ENCODE measurements at places on chromosomes 12 and 14. TPM values are rescaled to one million over a fixed set of nuclear protein-coding genes. Genes with fewer than 3 reads are reported as not detected.
A peak's percentile ranks its signal among the peaks of the same experiment; 100 is the strongest.

DNA sequence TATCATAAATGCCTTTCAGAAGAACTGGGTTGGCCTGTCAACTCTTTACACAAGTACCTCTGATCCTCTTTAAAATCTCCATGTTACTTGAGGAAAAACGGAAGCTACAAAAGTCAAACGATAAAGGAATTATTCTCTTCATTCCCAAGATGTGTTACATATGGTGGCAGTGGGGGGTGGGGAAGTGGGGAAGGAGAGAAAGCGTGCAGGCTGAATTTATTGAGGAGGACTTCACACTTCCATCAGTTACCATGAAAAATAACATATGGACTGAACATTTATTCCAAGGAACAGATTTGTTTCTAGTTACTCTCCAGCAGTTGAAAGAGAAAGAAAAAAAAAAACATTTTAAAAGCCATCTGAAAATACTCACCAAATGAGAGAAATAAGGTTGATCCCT is 474.4 kb upstream of the DCN start:
- no peak for DNase-seq

Gene FSCB
- total RNA-seq = not detected

DNA sequence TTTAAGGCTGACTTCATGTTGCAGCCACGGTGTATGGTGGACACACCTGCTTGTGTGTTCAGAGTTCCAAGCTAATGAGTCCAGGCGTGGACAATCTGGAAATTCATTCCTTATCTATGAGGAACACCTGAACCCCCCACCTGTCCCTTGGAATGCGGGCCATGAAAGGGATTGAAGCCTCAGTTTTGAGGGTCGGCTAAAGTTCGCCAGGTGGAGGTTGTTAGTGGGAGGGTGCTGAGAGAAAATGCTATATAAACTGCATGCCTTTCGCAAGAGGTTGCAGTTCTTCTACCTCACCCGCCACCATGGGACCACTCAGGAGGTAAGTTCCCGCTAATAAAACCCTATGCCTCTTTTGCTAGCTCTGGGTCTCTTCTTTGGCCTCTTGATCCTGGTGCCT is 348.0 kb downstream of the BCL11B start:
- no peak for DNase-seq

GRCh38 chr12:69101505-69101904 is 137.9 kb upstream of the CPSF6 start:
- DNase-seq = no peak

DNA sequence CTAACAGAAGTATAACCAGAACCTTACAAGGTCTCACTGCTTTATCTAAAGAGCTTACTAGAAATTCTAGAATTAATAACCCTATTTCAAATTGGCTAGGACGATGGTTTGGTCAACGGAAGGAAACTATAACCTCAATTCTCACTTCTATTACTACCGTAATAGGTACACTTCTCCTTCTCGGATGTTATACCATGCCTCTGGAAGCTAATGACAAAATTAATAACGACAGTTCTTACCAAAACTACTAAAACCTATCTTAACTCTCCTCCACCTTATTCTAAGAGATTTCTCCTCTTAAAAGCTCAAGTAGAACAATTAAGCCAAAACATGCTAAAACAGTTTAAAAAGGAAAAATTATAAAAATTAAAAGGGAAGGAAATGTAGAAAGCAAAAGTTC is 23.7 kb upstream of the UBC start:
- no peak for DNase-seq

Gene TECPR2
- total RNA-seq = 29.6 TPM

- DNase-seq = no peak
Measured at GRCh38 chr14:64060199-64060545, 207.4 kb downstream of the SYNE2 start.

- no peak for DNase-seq
Measured at GRCh38 chr12:65853489-65854157, 29.3 kb downstream of the HMGA2 start.

- no peak for DNase-seq
Measured at GRCh38 chr14:99720941-99721791, 37.1 kb downstream of the CYP46A1 start.

DNA sequence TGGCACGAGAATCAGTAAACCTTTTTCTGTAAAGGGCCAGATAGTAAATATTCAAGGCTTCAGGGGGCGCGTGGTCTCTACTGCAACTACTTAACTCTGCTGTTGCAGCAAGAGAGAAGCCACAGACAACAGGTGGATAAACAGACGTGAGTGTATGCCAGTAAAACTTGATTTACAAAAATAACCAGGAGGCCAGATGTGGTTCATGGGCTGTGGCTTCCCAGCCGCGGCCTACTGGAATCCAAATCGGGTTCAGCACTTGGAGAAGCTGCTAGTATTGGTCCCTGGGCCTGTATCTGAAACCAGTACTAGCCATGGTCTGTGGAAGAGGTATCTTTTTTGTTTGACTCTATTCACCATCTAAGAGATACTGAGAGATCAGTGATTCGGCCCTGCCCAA is 13.3 kb downstream of the PPP2R5C start:
- DNase-seq = no peak

Gene PRR4
- total RNA-seq = 0.29 TPM

Gene TMEM116
- total RNA-seq = 11.8 TPM

- DNase-seq = no peak
Measured at GRCh38 chr12:31224768-31225448, 101.0 kb downstream of the SINHCAF start.

Gene KRT80
- not detected for total RNA-seq

GRCh38 chr14:51328064-51328771 is 88.2 kb downstream of the TMX1 start:
- peak; percentile 24 for DNase-seq

DNA sequence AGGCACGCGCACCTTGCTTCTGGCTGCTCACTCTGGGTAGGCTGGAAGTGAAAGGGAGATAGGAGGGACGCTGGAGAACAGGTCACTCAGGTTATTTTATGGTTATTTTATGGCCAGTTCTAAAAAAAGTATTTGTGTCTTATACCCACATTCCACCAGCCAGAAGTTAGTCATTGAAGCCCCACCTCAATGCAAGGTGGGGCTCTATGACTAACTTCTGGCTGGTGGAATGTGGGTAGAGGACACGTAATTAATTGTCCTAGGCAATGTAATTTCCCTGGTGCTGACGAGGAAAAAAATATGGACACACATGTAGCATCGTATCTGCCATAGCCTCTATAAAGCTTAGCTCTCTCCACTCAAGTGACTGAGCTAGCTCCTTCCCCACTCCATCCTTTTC is 104.9 kb downstream of the PDZRN4 start:
- no peak for DNase-seq

DNA sequence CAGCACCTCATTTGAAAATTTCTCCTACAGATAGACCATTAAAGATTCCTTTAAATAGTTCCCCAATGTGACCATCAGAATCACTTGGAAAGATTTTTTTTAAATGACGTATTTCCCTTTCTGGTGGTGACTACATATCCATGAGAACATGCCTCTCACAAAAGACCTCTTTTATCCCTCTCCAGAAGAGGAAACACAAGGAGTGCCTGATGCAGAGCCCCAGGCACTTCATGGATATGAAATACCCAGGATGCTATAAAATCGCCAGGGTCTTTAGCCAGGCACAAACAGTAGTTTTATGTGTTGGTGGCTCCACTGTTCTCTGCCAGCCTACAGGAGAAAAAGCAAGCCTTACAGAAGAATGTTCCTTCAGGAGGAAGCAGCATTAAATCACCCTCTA is 97.1 kb downstream of the ETNK1 start:
- DNase-seq = no peak

Gene SPTB
- total RNA-seq = 63.6 TPM

Gene GALNT9
- total RNA-seq = 2.7 TPM

Gene COX8C
- total RNA-seq = not detected

- DNase-seq = no peak
Measured at GRCh38 chr12:124026755-124027745, 54.0 kb downstream of the ZNF664 start.

GRCh38 chr14:51562816-51563215 is 88.9 kb upstream of the FRMD6 start:
- DNase-seq = no peak

- no peak for DNase-seq
Measured at GRCh38 chr14:99645545-99646505, 896 bp downstream of the HHIPL1 start.

DNA sequence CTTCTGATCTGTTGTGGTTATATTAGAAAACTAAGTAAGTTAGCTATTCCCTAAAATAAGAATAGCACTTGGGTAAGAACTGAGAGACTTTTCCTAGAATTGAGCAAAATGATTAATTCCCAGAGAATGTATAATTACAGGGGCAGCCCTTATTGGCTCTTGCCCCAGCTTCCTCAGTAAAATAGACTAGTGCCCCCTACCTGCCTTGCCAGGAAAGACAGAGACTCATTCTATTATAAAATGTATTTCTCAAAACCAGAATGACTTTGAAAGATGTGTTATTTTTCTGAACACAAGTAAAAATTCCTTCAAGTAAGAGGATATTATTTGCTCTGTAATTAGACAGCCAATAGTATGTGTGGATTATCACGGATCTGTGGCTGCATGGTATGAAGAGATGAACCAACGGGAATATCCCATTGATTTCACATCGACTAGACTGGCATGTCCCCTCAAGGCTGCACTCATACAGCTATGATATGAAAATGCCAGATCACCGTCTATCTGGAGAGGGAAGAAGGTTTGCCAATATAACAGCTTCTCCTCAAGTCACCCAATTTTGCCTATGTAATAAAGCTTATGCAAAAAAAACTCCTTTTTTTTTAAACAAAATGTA is 7.4 kb upstream of the GLRX5 start:
- DNase-seq = peak; percentile 71

DNA sequence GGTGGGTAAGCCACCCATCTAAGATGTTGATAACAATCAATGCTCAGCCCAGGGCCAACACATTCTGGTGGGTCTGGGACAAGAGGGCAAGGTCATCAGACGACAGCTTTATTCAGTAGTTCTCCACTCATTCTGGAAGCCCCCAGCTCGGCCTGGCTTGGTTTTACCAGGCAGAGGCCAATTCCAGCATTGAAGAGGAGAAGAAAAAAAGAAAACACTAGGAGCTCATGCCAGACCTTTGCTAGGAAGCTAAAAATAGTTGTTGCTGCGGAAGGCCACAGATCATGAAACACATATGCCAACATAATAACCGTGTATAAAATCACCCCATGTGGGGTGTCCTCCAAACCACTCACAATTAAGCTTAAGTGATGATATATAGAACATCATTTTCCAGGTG is 44.4 kb downstream of the CCDC60 start:
- DNase-seq = no peak

Gene LRRC43
- 0.71 TPM for total RNA-seq

DNA sequence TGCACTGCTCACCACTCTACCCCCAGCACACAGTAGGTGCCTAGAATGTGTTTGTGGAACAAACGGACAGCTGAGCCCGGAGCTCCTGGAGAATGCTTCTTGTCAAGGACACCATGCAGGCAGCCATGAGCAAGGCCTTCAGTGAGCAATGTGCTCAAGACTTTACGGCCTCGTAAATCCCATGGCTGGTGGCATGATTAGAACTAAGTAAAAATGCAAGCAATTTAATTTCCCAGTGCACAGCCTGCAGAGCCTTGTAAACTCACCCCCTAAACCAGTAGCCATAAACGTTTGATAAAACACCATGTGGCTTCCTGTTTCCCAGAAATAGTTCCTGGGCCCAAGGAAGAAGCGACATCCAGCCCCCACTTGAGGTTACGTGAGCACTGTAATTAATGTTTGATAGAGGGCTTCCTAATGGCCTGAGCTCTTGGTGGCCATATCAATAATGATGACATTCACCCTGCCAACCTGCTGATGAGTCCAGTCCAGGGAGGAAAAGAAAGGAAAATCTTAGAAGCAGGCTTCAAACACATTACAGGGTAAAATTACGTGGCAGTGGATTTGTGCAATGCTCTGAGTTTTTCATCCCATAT is 36.4 kb upstream of the FICD start:
- no peak for DNase-seq

DNA sequence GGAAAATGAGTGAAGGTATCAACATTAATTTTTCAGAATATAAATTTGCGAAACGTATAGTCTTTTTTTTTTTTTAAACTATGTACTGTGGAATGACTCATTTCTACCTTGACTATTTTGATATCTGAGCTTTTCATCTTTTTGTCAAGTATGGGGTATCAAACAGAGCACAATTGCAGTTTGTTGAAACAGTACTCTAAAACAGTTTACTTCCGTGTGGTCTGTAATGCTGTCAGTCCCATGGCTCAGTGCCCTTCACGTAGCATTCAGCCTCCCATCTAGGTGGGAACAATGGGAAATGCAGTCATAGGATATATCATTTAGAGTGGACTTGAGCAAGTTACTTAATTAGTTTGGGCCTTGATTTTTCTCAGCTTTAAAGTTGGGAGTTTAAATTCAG is 139.5 kb downstream of the ERC1 start:
- DNase-seq = no peak

DNA sequence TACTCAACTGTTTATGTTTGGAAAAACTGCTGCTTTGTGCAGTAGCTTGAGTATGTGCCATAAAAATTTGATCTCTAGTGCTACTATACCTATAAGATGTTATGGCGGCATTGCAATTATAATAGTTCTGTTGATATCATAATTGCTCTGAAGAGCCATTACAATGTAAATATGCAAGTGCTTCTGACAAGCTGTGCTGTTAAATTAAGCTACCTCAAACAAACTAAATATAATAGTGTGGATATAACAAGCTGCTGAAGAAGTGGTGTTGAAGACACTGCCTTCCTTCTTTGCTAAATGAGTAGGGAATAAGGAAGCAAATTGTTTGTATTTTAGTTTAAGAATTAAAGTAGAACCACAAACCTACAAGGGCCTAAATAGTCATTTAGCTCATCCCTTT is 301.0 kb upstream of the MIS18BP1 start:
- DNase-seq = no peak

Gene TOMM20L
- not detected for total RNA-seq

Gene KRT7
- 1.0 TPM for total RNA-seq

DNA sequence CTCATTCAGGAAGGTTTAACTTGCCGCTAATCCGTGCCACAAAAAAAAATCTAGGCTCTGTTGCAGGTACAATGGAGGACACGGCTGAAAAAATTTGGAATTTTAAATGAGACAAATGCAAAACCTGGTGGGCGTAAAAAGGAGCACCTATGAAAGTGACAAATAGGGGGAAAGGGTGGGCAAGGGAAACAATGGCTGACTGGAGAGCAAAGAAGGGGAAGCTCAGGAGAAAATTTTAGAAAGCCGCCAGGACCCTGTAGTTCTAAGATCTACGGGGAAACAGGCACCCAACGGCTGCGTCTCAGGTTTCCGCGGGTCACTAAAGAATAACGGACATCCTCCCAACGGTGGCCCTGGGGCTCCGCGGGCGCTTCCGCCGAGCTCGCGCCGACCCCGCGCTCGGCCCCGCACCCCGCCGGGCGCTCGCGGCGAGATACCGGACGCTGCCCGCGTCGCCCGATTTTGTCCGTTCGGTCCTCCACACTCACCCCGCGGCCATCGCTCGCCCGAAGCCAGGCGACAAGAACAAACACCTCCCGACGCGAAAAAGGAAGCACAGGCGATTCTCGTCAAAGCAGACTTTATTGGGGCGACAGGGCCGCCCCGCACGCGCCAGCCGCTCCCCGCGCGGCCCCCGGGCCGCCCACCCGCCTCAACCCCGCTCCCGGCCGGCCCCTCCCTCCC is 1.1 kb upstream of the YY1 start:
- DNase-seq = peak; percentile 45

All from left cardiac atrium (tissue), 4 donors.